Chondrocyte (in vitro differentiated cells): ENCODE measurements at places on chromosomes 16 and 17. TPM values are rescaled to one million over a fixed set of nuclear protein-coding genes. Genes with fewer than 3 reads are reported as not detected.
A peak's percentile ranks its signal among the peaks of the same experiment; 100 is the strongest.

The PLCG2 gene
- 0.94 to 1.1 TPM (median 1.1 TPM) in 3 replicates for total RNA-seq

DNA sequence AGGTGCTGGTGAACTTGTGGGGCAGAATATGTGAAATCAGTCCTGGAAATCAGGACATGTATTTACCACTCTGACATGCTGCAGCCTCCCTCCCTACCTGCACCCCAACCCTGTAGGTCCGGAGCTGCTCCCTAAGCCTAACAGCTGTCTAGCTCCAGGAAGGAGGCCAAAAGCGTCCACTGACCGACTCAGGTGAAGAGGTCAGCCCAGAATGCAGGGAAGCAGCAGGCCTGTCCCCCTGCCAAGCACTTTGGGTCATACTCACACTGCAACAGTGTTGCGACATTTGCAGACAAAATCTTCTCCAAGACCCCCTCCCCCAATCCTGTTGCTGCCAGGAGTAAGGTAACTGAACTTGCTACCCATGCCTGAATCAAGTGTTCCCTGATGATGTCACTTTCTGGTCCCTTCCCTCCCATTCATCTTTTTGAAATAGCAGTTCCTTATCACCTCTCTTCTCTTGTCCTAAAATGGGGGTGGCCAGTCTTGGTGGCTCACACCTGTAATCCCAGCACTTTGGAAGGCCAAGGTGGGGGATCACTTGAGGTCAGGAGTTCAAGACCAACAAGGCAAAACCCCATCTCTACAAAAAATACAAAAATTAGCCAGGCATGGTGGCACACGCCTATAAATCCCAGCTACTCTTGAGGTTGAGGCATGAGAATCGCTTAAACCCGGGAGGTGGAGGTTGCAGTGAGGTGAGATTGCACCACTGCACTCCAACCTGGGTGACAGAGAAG lies 1.3 kb upstream of the ACLY start:
- peak overlapping the region; percentile 41 for H3K27ac ChIP-seq
- no peaks in the 10 kb centered on the region for H3K27me3 ChIP-seq
- peaks cover 36% of the 10 kb centered on the region for H3K4me1 ChIP-seq
- H3K4me3 ChIP-seq, result peak overlapping the region; percentile 45
- no peak for DNase-seq

The CNGB1 gene
- total RNA-seq, result not detected in 3 replicates

DNA sequence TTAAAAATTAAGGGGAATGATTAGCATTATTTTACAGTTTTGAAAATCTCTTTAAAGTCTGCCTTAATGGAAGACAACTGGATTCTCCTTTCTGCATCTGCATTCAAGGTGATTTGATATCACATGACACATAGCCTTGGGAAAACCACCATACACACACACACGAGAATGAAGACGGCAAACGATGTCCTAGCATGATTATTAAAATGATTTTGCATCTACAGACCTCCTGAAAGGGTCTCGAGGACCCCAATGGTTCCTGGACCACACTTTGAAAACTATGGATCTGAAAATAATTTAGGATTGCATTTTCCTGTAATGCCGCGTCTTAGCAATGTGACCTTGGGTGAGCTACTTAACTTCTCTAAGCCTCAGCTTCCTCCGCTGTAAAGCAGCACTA lies 11.8 kb upstream of the CHST4 start:
- peaks cover 18% of the 10 kb centered on the region for H3K27me3 ChIP-seq
- peaks cover under 1% of the 10 kb centered on the region for H3K36me3 ChIP-seq
- no peaks in the 10 kb centered on the region for H3K4me1 ChIP-seq
- no peak for DNase-seq
- H3K27ac ChIP-seq, result no peak overlapping the region
- H3K4me3 ChIP-seq, result no peak overlapping the region

The KRTAP3-1 gene
- not detected in 3 replicates for total RNA-seq

- H3K36me3 ChIP-seq, result no peaks in the 10 kb centered on the region
- DNase-seq, result no peak
- peaks cover 22% of the 10 kb centered on the region for H3K4me1 ChIP-seq
- no peak overlapping the region for H3K4me3 ChIP-seq
Observed at GRCh38 chr16:8874388-8874787, 5.6 kb upstream of the CARHSP1 start.

- H3K4me1 ChIP-seq, result peaks cover 15% of the 10 kb centered on the region
- H3K4me3 ChIP-seq, result no peak overlapping the region
- peaks cover 5% of the 10 kb centered on the region for H3K27me3 ChIP-seq
- no peak for DNase-seq
- H3K27ac ChIP-seq, result no peak overlapping the region
- H3K36me3 ChIP-seq, result no peaks in the 10 kb centered on the region
Observed at GRCh38 chr16:56601325-56601724, 7.1 kb upstream of the MT2A start.

DNA sequence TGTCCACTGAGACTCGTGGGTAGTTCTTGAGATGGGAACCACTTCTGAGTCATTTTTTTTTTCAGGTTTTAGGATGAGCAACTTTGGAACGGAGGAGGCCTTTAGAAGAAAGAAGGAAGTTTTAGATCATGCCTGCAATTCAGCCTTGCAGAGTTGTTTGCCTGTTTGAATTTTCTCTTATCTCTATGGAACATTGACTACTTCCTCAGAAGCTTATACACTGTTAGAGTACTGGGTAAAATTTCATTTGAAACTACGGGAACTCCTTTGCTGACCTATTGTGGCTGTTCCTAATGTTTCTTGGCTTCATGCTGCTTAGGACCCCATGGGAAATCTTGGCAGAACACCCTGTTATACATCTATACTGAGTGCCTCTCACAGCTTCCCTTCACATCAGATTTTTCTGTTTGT lies 70.8 kb downstream of the MAP2K6 start:
- H3K27ac ChIP-seq, result no peak overlapping the region
- H3K27me3 ChIP-seq, result no peaks in the 10 kb centered on the region
- peaks cover 17% of the 10 kb centered on the region for H3K4me1 ChIP-seq

The CLDN7 gene
- 0.42 to 0.54 TPM (median 0.46 TPM) in 3 replicates for total RNA-seq

GRCh38 chr16:11231367-11231970 lies 24.5 kb downstream of the SOCS1 start:
- no peaks in the 10 kb centered on the region for H3K36me3 ChIP-seq
- H3K27ac ChIP-seq, result no peak overlapping the region
- no peaks in the 10 kb centered on the region for H3K4me1 ChIP-seq
- no peak overlapping the region for H3K4me3 ChIP-seq
- H3K27me3 ChIP-seq, result peaks cover 2% of the 10 kb centered on the region

The AKAP10 gene
- total RNA-seq, result 25.7 to 30.5 TPM (median 26.0 TPM) in 3 replicates

The ST6GALNAC1 gene
- total RNA-seq, result not detected in 3 replicates

The TP53TG3F gene
- not detected in 3 replicates for total RNA-seq

DNA sequence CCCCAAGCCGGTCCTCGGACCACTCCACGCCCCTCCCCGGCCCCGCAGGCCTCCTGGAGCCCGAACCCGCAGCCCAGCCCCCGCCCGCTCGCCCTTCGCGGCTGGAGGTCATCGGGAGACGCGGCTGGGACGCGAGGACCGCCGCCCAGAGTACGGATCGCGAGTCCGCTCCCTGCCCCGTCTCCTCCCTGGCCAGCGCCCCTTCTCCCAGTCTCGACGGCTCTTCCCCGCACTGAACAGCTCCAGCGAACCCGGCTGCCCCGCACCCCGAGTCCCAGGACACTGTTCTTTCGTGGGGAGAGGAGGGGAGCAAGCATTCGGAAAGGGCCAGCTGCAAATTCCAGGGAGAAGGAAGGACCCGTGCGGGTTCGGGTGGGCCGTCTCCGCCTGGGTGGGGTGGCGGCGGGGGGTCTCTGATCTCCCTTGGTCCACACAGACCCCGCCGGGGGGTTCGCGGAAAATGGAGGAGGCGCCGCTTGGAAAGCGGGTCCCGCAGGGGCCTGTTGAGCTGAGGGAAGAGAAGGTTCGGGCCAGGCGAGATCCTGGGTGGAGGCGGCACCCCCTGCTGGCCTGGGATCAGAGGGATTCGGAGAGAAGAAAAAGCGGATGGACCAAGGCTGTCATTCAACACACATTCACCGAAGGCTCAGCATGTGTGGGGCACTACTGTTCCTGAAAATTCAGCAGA lies 632 bp upstream of the RTN4RL1 start:
- no peaks in the 10 kb centered on the region for H3K36me3 ChIP-seq
- peaks cover 18% of the 10 kb centered on the region for H3K4me1 ChIP-seq
- H3K27ac ChIP-seq, result no peak overlapping the region
- no peak for DNase-seq

- H3K27ac ChIP-seq, result peak overlapping the region; percentile 57
- peaks cover 22% of the 10 kb centered on the region for H3K36me3 ChIP-seq
- H3K4me1 ChIP-seq, result no peaks in the 10 kb centered on the region
- H3K27me3 ChIP-seq, result no peaks in the 10 kb centered on the region
Observed at GRCh38 chr17:75240394-75241142, 20.8 kb downstream of the GGA3 start.

- H3K36me3 ChIP-seq, result peaks cover 1% of the 10 kb centered on the region
- H3K4me3 ChIP-seq, result no peak overlapping the region
- H3K27me3 ChIP-seq, result no peaks in the 10 kb centered on the region
- no peak overlapping the region for H3K27ac ChIP-seq
- no peaks in the 10 kb centered on the region for H3K4me1 ChIP-seq
Observed at GRCh38 chr17:75301502-75302206, 12.4 kb upstream of the SLC25A19 start.

GRCh38 chr17:74875155-74875976 lies 2.6 kb upstream of the FDXR start:
- DNase-seq, result no peak
- H3K27me3 ChIP-seq, result peaks cover 12% of the 10 kb centered on the region
- no peak overlapping the region for H3K27ac ChIP-seq
- no peak overlapping the region for H3K4me3 ChIP-seq
- peaks cover 24% of the 10 kb centered on the region for H3K4me1 ChIP-seq
